ENCODE measurements at places on chromosomes 5 and 9. TPM values are rescaled to one million over a fixed set of nuclear protein-coding genes. Genes with fewer than 3 reads are reported as not detected.
A peak's percentile ranks its signal among the peaks of the same experiment; 100 is the strongest.

GRCh38 chr9:84062538-84062937 is 81.9 kb downstream of the RMI1 start:
- H3K4me3 ChIP-seq: no peak overlapping the region
- H3K36me3 ChIP-seq: no peaks in the 10 kb centered on the region
- DNase-seq: no peak
- H3K4me1 ChIP-seq: peaks cover 12% of the 10 kb centered on the region
- H3K27me3 ChIP-seq: no peaks in the 10 kb centered on the region

The TERT gene
- not detected for total RNA-seq

- no peaks in the 10 kb centered on the region for H3K4me1 ChIP-seq
- DNase-seq: no peak
- H3K27me3 ChIP-seq: no peaks in the 10 kb centered on the region
- H3K27ac ChIP-seq: no peak overlapping the region
- no peak overlapping the region for H3K4me3 ChIP-seq
Observed at GRCh38 chr5:40578501-40579451, 100.9 kb upstream of the PTGER4 start.

The SOX30 gene
- not detected for total RNA-seq

- H3K4me3 ChIP-seq: no peak overlapping the region
- H3K27me3 ChIP-seq: no peaks in the 10 kb centered on the region
- no peak for DNase-seq
- H3K36me3 ChIP-seq: peaks cover 6% of the 10 kb centered on the region
- no peaks in the 10 kb centered on the region for H3K4me1 ChIP-seq
Observed at GRCh38 chr5:96761618-96762017, 46.1 kb downstream of the ERAP1 start.

- no peaks in the 10 kb centered on the region for H3K36me3 ChIP-seq
- H3K4me1 ChIP-seq: no peaks in the 10 kb centered on the region
- H3K27ac ChIP-seq: no peak overlapping the region
- H3K27me3 ChIP-seq: no peaks in the 10 kb centered on the region
- H3K4me3 ChIP-seq: no peak overlapping the region
Observed at GRCh38 chr5:64489857-64490256, 16.0 kb upstream of the RGS7BP start.

GRCh38 chr5:95959888-95960666 is 1.6 kb downstream of the ELL2 start:
- peak overlapping the region; percentile 98 for H3K4me3 ChIP-seq
- H3K36me3 ChIP-seq: no peaks in the 10 kb centered on the region
- peaks cover 47% of the 10 kb centered on the region for H3K4me1 ChIP-seq
- H3K27ac ChIP-seq: peak overlapping the region; percentile 100
- DNase-seq: peak; percentile 40

GRCh38 chr9:104794070-104794469 is 30.1 kb downstream of the NIPSNAP3B start:
- no peaks in the 10 kb centered on the region for H3K4me1 ChIP-seq
- DNase-seq: no peak
- H3K4me3 ChIP-seq: no peak overlapping the region
- no peaks in the 10 kb centered on the region for H3K27me3 ChIP-seq
- H3K27ac ChIP-seq: no peak overlapping the region

All from body of pancreas (tissue), 4 donors.